ENCODE measurements at places on chromosomes 12 and 14.

DNA sequence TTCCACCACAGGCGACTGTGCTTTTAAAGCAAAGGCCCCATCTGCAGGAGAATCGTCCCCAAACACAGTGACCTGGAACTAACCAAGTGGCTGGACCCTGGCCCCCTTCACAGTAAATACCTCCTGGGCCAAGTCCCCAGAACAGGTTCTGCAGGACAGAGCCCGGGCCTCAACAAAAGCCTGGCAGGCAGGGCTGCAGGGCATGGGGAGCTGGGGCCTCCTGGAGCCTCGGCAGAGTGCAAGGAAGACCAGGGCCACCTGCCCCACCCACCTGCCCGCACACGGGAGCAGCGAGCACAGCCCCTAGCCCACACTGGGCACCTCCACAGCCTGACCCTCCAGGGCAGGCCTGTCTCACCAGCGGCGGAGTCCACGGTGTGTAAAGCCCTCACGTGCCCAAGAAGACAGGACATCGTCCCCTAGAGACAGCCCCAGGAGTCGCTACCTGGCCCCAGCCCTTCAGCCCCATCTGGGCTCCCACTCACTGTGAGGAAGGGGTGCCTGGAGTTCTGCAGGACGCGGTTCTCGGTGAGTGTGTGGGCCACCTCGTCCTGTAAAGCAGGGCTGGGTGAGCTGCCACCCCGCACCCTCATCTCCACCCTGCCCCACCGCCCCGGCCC, 21.0 kb downstream of the AKT1 start:
- DNase-seq = no peak

GRCh38 chr12:110860833-110861296, 14.1 kb downstream of the CCDC63 start:
- DNase-seq = no peak

DNA sequence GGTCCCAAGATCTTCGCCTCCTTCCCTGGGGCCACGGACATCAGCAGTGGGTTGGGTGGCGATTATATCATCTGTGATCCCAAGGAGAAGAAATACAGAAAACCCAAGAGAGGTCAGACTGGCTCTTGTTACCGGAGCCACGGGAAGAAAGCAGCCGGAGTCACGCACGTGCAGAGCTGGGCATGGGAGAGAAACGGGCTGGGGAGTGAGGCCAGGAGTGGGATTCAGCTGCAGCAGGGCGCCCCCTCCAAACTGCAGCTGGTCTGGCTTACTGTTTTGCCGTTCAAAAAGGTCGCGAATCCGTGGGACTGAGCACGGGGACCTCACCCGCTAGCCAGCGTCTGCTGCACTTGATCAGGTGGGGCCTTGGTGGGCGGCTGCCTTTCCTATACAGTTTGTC, 206.6 kb upstream of the PRMT8 start:
- no peak for DNase-seq

- no peak for DNase-seq
Measured at GRCh38 chr12:124083708-124084107, 110.7 kb downstream of the ZNF664 start.

GRCh38 chr12:8664228-8664913, 1.7 kb upstream of the MFAP5 start:
- DNase-seq = no peak

DNA sequence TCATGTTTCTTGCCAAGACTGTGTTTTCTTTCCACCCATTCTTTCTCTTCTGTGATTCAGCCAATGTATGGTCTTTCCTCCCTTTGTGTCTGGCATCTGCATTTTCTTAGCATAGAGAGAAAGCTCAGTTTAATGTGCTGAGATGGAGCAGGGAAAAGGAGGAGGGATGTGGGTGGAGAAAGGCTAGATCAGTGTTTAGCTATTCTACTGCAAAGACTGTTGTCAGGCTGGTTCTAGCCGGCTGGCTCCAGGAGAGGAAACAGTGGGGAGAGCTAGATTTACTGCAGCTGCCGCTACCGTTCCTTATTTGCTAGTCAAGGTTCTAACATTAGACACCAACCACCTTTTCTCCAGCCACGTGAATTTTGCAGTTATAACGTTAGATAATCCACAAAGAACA, 5.2 kb upstream of the RIMKLB start:
- DNase-seq = peak; percentile 56
